ENCODE measurements at places on chromosomes 12 and 14.

- DNase-seq = no peak
These were observed 15.3 kb upstream of the SPIC start for GRCh38 chr12:101459642-101460346.

GRCh38 chr14:101400830-101401229, 160.5 kb upstream of the DIO3 start:
- no peak for DNase-seq

DNA sequence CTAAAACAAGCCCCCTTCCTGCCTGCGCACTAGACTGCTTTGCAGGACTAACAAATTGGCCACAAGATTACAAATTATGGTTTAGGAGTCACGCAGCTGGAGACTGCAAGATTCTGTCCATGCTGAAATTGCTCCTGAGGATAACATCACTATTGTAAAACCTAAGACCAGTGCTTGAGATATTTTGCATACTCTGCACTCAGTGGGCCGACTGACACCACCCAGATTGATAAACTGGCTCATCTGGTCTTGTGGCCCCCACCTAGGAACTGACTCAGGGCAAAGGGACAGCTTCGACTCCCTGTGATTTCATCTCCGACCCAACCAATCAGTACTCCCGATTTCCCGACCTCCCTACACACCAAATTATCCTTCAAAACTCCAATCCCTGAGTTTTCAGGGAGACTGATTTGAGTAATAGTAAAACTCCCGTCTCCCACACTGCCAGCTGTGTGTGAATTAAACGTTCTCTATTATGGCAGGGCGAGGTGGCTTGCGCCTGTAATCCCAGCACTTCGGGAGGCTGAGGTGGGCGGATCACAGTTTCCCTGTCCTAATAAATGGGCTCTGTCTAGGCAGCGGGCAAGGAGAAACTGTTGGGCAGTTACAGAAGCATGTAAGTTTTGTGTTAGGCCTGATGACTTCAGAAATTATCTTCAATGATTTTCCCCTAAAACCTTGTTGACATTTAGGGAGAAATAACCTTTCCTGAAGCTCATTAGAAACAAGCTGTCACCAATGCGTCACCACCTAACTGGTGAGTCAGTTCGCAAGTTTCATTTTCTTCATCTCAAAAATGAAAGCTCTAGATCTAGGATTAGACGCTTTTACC, 5.3 kb upstream of the UBC start:
- DNase-seq = no peak

- DNase-seq = no peak
These were observed 5.5 kb downstream of the TNFAIP2 start for GRCh38 chr14:103128631-103129300.

GRCh38 chr14:68307790-68308168, 485.1 kb downstream of the ZFP36L1 start:
- DNase-seq = no peak

DNA sequence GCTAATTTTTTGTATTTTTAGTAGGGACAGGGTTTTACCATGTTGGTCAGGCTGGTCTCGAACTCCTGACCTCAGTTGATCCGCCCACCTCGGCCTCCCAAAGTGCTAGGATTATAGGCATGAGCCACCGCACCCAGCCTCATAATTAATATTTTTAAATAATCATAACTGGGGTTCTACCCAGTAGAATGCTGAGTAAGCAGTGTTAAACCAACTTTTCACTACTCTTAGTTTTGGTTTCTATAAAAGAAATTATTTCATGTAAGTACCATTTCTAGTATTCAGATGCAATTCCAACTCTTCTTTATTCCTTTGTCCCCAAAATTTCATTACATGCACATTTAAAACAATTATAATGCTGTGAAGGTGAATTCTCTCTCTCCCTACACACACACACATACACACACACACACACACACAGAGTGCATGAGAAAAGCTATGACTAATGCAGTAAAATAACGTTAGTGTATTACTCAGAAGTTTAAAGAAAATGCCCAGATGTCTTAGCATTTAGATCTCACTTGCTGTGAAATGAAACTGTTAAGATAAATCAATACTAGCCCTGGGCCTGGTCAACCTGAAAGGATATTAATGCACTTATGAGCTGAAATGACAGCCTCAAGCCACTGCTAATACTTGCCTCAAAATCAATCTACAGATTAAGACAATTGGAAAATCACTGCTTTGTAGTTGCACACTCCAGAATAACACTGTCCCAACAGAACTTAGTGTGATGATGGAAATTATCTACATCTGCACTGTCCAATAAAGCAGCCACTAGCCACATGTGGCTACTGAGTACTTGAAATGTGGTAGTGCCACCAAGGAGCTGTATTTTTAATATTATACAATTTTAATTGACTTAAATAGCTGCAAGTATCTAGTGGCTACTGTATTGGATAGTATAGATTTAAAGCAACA, 36.0 kb downstream of the PTPN21 start:
- no peak for DNase-seq

- no peak for DNase-seq
These were observed 46.9 kb upstream of the FAM181A start for GRCh38 chr14:93880021-93880820.

- no peak for DNase-seq
These were observed 118.3 kb upstream of the SCAF11 start for GRCh38 chr12:46108721-46109120.

DNA sequence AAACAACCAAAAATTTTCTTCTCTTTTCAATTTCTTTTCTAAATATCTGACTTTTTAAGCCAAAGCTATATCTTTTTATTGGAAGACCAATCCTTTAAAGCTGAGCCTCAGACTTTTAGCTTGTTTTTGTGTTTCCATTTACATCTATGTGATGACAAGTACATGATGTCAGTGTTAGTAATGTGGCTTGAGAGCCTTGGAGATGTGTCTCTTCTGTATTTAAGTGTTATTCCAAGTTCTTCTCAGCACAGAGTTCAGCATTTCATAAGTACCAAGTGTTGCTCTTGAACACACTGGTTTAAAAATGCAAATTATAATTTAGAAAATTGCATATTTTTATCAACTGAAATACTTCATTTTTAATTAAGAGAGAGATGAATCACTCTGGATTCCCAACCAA, 948.9 kb upstream of the FLRT2 start:
- no peak for DNase-seq

- DNase-seq = no peak
These were observed 75.9 kb downstream of the ATP2B1 start for GRCh38 chr12:89632778-89633177.

DNA sequence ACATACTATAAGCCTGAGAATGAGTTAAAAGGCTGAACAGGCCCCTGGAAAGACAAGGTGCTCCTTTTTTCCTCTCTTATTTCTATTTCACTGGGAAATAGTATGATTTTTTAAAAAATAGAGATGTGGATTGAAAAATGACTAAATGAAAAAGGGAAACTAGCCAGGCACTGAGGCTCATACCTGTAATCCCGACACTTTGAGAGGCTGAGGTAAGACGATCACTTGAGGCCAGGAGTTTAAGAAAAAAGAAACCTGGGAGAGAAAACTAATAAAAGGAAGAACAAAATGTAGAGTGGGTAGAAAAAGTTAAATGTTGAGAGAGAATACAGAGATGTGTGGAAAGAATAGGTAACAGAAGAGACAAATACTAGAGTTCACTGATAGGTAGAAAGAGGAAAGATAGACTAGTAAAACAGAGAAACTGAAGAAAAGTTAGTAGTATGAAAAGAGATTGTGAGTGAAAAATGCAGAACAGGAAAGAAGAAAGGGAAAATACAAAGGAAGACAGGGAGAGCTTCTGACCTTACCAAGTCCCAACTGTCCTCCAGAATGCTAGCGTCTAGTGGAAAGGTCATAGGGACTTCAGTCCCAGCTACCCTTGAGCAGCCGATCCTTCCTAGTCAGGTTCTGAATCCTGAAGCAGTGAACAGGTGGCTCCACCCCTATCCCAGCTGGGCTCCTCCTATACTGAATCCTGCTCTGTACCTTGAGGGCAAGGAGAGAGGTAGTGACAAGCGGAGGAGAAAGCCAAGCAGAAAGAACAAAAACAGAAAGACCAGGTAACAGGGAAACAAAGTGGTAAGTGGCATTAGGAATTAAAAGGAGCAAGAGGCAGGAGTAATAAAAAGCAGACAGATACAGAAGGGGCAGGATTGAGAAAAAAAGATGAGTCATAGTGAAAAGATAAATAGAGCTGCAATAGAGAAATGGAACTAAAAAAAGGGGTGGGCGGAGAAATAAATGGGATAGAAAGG, 7.3 kb downstream of the TMEM116 start:
- no peak for DNase-seq

- DNase-seq = no peak
These were observed 76.4 kb upstream of the FICD start for GRCh38 chr12:108438667-108439066.

DNA sequence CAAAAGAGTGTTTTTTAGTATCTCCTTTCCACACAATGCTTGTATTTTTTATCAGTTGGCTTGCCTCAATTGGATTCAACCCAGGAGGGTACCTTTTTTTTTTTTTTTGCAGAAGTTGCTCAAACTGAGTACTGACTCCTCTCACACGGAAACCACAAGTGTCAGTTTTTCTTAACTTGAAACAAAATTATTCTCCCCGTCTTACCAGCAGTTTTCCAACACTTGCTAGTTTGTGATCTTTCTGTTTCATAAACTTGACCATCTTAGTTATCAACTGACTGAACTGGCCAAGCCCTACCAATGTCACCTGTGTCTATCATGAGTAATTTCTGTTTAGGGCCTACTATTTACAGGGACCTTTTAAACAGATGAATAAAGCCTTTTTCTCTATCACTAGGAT, 34.1 kb upstream of the ITPR2 start:
- DNase-seq = no peak

DNA sequence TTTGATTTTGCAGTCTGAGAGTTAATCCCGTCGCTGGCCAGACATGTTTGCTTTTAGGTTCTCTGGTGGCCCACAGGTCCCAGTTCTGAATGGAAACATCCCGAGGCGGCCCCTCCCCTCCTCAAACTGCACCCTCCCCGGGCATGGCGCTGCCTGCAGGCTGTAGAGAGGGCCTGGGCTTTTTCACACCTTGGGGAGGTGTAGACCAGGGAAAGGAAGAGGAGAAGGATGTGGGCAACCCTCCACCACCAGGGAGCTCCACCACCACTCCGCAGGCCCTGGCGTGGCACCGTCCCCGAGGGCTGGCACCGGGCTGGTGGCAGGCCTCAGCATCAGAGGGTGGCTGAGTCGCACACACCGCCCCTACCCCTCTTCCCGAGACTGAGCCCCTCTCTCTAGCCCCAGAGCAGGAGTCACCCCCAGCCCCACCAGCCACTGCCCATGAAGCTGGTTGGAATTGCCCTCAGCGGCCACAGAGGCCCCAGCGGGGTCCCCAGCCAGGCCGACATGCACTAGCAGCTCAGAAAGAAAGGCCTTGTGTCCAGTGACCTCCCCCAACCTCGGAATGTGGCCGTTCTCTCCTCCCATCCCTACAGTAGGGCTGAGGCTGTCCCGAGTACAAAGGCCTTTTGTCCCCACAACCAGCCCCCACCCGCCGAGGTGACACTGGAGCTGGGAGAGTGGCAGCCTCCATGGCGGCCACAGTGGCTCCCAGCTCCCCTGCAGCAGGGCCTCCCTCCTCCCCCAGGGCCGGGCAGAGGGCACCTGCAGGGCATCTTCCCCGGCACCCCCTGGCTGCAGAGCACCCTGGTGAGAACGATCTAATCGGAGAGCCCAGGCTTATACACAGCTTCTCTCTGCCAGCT, 23.5 kb upstream of the INF2 start:
- no peak for DNase-seq

DNA sequence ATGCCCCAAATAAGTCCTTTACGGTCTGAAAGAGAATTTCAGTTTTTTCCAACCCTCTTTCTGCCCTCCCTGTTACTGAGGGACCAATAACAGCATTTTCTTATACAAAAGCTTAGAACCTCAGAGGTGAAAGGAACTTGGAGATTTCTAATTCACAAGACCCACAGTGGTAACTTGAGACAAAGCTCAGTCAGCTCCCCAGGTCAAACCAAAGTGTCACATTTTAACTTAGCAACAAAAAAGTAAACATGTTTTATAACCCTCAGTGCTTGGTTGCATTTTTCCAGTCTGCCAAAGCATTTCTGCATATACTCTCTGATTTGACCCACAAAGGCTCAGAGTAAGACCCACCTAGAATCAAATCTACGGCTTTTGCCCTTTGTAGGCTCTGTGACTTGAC, 415.2 kb downstream of the VRK1 start:
- DNase-seq = no peak

DNA sequence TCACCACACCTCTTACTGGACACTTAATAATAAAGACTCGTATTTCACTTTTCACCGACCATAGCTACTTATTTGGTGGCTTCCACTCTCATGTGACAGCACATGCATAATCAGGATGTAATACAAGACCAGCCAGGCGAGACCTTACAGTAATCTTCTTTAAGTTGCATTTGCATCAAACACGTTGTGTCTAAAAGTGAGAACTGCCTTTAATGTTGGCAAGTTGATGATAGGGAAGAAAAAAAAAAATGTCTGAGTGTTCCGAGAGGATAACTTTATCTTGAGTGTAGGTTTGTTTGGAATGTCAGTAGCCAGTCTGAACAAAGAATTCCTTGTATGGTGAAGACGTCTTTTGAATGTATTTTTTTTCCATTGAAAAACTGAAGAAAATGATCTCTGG, 440.4 kb downstream of the ADAMTS20 start:
- DNase-seq = no peak

- no peak for DNase-seq
These were observed 4.2 kb upstream of the LRR1 start for GRCh38 chr14:49594347-49595091.

DNA sequence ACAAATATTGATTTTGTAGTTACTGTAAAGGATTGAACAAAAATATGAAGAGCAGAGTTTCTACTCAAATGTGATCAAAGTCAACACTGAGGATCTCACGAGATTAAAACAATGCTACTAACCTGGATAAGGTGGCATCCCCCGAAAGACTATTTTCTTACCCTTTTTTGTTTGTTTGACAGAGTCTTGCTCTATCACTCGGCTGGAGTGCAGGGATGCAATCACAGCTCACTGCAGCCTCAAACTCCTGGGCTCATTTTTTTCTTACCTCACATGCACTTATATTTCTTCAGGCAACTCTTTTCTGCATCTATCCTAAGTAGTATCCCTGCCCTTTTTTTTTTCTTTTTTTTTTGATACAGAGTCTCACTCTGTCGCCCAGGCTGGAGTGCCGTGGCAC, 109.2 kb downstream of the VEZT start:
- DNase-seq = no peak

DNA sequence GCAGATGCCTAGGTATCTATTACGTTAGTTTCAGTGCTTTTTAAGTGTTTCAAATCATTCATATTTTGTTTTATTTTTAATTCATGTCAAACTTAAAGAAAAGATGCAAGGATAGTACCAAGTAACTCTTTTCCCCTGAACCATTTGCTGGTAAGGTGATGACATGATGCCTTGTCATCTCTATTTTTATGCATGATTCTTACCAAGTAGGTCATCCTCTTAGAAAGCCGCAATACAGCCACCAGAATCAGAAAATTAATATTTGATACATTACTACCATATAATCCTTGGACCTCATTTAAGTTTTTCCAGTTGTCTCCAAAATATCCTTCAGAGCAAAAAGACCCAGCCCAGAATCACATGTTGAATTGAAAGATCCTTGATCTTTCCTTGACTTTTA, 22.3 kb downstream of the ATP5MC2 start:
- no peak for DNase-seq

Data from activated naive CD4-positive, alpha-beta T cell (primary cell).